ENCODE measurements at places on chromosomes 2 and 18. TPM values are rescaled to one million over a fixed set of nuclear protein-coding genes. Genes with fewer than 3 reads are reported as not detected.

GRCh38 chr2:128523457-128523856, 204.8 kb upstream of the HS6ST1 start:
- no peaks in the 10 kb centered on the region for H3K36me3 ChIP-seq
- no peak for DNase-seq
- no peaks in the 10 kb centered on the region for H3K27me3 ChIP-seq
- H3K27ac ChIP-seq = no peak overlapping the region
- H3K4me3 ChIP-seq = no peak overlapping the region

DNA sequence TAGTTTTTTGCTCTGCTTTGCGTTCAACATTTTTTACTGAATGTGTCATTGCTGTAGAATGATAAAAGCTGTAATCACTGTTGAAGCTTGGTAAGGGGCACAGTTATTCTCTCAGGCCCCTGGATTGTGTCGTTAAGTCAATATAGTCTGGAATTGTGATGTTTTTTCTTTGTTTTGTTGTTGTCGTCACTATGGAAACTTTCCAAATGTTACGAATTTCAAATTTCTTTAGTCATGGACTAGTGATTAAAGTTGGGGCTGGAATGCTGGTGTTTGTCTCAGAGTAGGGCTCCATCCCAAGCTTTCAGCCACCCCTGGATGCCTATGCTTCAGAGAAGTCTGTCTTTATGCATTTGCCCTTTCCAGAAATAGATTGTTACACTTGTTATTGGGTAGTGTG, 287.2 kb downstream of the CDH19 start:
- no peak overlapping the region for H3K4me3 ChIP-seq
- DNase-seq = no peak
- no peaks in the 10 kb centered on the region for H3K27me3 ChIP-seq
- no peak overlapping the region for H3K27ac ChIP-seq
- no peaks in the 10 kb centered on the region for H3K36me3 ChIP-seq

DNA sequence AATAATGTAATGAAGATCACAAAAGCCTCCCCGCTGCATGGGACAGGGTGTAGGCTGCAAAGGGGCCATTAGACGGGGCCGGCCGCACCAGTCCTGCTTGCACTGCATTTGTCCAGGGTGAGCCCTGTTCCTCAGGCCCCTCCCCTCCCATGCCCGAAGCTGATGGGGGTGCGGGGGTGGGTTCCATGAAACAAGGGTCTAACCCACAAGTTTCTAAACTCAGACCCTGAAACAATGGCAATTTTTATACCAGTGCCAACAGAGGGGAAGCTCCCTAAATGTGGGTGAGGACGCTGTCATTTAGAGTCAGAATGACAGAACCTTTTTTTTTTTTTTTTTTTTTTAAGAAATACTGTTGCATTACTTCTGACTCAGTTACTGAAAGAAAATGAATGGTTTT, 39.7 kb downstream of the HS6ST1 start:
- no peak for DNase-seq
- H3K27ac ChIP-seq = no peak overlapping the region
- no peak overlapping the region for H3K4me3 ChIP-seq
- peaks cover 23% of the 10 kb centered on the region for H3K4me1 ChIP-seq
- no peaks in the 10 kb centered on the region for H3K27me3 ChIP-seq

DNA sequence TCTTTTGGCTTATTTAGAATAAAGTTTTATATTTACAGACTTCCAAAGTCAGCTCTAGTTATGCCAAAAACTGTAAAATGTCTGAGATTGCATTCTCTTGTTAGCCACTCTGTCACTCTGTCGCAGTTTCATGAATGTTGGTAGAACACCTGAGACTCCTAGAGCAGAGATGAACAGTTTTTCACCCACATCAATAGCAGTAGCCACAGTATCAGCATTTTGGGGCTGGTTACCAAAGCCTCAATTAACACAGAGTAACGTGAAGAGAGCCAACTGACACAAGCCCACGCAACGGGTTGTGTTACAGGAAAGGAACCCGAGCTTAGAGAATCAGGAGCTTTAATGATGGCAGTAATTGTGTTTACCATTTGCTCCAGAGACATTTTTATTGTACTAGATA, 443.0 kb upstream of the SLC39A10 start:
- H3K4me3 ChIP-seq = no peak overlapping the region
- H3K4me1 ChIP-seq = no peaks in the 10 kb centered on the region
- peak; percentile 3 for DNase-seq
- no peaks in the 10 kb centered on the region for H3K27me3 ChIP-seq
- H3K36me3 ChIP-seq = no peaks in the 10 kb centered on the region

DNA sequence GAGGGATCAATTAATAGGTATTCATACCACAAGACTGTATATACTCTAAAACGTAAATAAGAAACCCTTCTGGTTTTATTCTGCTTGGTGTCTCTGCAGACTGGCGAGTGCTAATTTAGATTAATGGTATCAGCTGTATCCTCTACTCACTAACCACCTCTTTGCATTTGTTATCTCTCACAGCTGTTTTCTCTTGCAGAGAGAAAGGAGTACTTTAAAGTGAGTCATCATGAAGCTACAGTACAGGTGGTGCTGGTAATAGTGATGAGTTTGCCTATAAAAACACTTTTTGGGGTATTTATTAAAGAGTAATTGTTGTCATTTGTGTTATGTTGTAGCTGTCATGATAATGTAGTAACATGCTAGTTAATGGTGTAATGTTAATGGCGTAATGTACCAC, 147.7 kb downstream of the NETO1 start:
- H3K4me3 ChIP-seq = no peak overlapping the region
- H3K27ac ChIP-seq = no peak overlapping the region
- H3K4me1 ChIP-seq = no peaks in the 10 kb centered on the region
- DNase-seq = no peak
- H3K27me3 ChIP-seq = no peaks in the 10 kb centered on the region

DNA sequence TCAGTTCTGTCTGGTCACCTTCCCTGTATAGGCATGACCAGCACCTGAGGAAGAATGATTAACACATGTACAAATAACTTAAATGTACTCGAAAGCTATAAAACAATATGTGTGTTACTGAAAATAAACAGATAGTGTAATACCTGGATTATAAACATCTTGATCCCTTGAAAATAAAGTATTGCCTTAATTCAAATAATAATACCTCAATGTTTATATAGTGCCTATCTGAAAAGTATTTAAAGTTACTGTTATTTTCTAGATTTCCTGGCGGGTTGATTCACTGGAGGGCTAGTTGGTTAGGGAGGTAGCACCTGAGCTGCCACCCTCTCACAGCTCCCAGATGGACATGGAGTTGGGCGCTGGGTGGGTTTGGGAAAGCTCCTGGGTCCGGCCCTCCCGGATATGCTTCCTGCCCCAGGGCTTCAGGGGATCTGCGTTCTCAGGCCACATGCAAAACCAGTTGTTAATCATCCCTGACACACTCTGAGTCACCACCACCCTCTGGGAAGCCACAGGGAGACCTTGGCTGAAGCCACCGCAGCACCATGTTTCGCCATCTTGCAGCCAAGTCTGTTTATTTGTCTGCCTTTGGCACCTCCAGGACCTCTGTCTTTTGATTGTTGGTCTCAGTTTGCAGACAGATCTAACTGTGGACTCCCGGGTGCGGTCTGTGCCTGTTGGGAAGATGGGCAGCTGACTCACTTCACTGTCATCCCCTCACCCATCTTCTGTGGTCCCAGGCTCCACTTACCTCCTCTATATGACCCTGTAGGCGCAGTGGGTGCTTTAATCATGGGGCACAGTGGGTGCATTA, 35.3 kb downstream of the RAB31 start:
- H3K27ac ChIP-seq = peak overlapping the region; percentile 62
- no peaks in the 10 kb centered on the region for H3K27me3 ChIP-seq
- peak; percentile 49 for DNase-seq

GRCh38 chr2:120272763-120273481, 20.3 kb downstream of the RALB start:
- H3K27ac ChIP-seq = peak overlapping the region; percentile 7
- no peaks in the 10 kb centered on the region for H3K27me3 ChIP-seq
- peaks cover 19% of the 10 kb centered on the region for H3K4me1 ChIP-seq
- no peak overlapping the region for H3K4me3 ChIP-seq

GRCh38 chr18:27704736-27705361, 472.1 kb downstream of the CDH2 start:
- H3K4me3 ChIP-seq = no peak overlapping the region
- no peaks in the 10 kb centered on the region for H3K36me3 ChIP-seq
- H3K4me1 ChIP-seq = no peaks in the 10 kb centered on the region
- H3K27ac ChIP-seq = no peak overlapping the region
- no peak for DNase-seq

DNA sequence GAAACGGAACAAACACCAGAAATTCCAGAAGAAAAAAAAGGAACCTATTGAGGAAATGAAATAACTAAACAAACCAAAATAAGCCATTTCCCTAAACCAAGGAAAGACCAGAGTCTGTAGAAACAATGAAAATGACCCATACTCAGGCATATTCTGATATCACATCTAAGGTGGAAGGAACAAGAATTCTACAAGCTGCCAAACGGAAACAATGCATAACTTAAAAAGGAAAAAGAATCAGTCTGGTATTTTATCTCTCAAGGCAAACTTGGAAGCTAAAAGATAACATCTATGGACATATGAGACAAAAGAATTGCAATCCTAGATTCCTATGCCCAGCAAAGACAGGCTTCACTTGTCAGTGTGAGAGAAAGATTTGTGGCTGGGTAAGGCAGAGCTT, 326.2 kb downstream of the PDE11A start:
- H3K4me1 ChIP-seq = no peaks in the 10 kb centered on the region
- H3K36me3 ChIP-seq = no peaks in the 10 kb centered on the region
- DNase-seq = no peak
- no peak overlapping the region for H3K4me3 ChIP-seq
- no peaks in the 10 kb centered on the region for H3K27me3 ChIP-seq

GRCh38 chr2:66984864-66985263, 412.3 kb upstream of the ETAA1 start:
- H3K4me3 ChIP-seq = no peak overlapping the region
- no peaks in the 10 kb centered on the region for H3K27me3 ChIP-seq
- H3K36me3 ChIP-seq = no peaks in the 10 kb centered on the region
- no peak overlapping the region for H3K27ac ChIP-seq
- DNase-seq = no peak
- no peaks in the 10 kb centered on the region for H3K4me1 ChIP-seq

GRCh38 chr2:28135324-28135723, 244.8 kb downstream of the BABAM2 start:
- H3K27me3 ChIP-seq = no peaks in the 10 kb centered on the region
- peak overlapping the region; percentile 43 for H3K27ac ChIP-seq
- H3K4me3 ChIP-seq = no peak overlapping the region
- no peaks in the 10 kb centered on the region for H3K36me3 ChIP-seq

- H3K36me3 ChIP-seq = no peaks in the 10 kb centered on the region
- no peaks in the 10 kb centered on the region for H3K27me3 ChIP-seq
- no peak overlapping the region for H3K4me3 ChIP-seq
- no peak for DNase-seq
Observed at GRCh38 chr18:58928386-58928785, 63.7 kb downstream of the ZNF532 start.

ST8SIA3 gene
- 0.04 TPM for total RNA-seq

IMPACT gene
- 36.3 TPM for total RNA-seq

REG1A gene
- 0.53 TPM for total RNA-seq

REG1B gene
- total RNA-seq = not detected

ADD2 gene
- 2.4 TPM for total RNA-seq

FSIP2 gene
- total RNA-seq = 9.4 TPM

TEX51 gene
- not detected for total RNA-seq

Measured in hepatocyte (in vitro differentiated cells).